ENCODE measurements at places on chromosomes 16 and 17.

GRCh38 chr17:46162866-46163265 lies 30.4 kb downstream of the KANSL1 start:
- DNase-seq = no peak

GRCh38 chr17:80247561-80247960 lies 13.1 kb upstream of the RNF213 start:
- no peak for DNase-seq

GRCh38 chr16:23058576-23058975 lies 90.7 kb downstream of the USP31 start:
- DNase-seq = no peak

GRCh38 chr16:48049847-48050246 lies 105.9 kb downstream of the ABCC12 start:
- no peak for DNase-seq

- peak; percentile 50 for DNase-seq
These were observed 11.3 kb downstream of the TAF1C start for GRCh38 chr16:84175350-84176081.

DNA sequence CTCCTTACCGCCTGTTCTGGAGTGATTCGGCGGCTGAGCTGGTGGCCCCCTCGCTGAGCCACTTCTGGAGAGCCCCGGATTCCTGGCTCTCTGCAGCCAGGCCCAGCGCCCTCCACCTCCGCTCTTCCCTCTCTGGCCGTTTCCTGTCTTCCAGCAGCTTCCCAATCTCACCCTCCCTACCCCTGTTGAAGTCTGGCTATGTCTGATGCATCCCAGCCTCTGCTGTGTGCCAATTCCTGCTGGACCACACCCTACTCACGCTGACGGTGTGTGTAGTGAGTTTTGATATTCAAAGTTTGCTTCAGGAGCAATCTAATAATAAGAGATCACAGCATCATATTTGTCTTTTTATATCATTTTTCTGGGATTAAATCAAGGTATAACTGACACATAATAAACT lies 9.4 kb downstream of the CD300LD start:
- DNase-seq = no peak

- no peak for DNase-seq
These were observed 22.6 kb upstream of the ITGA3 start for GRCh38 chr17:50033316-50033715.

DNA sequence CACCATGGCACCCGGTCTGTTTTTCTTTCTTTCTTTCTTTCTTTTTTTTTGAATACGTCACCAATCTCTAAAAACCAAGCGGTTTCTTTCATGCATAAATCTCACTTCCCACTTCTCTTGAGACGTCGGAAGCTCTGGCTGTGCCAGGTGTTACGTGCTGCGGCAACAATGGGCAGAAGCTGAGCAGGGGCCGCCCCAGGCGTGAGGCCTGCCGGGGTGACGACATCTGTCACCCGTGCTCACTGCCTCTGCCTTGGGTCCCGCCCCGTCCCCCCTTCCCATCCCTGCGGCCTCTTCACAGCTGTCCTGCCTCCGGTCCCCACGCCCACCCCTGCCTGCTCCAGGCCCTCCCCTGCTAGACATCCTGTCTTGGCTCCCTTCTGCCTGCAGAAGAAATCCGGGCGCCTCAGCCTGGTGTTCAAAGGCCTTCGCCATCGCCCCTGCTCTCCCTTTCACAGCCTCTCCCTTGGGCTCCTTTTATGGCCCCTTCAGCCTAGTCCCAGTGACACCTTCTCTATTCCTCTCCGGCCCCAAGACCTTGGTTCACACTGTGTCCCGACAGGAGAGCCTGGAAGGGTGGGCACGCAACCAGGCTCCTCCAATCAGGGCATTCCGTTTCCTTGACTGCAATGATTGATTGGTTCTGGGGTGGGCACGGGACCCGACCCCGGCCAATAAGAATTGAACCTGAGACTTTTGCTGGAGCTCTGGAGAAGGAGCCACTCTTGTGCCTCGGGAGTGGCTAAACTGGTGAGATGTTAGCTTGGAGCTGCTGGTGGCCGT lies 4.8 kb downstream of the P2RX1 start:
- peak; percentile 29 for DNase-seq

- no peak for DNase-seq
These were observed 151.2 kb upstream of the TBX2 start for GRCh38 chr17:61248399-61248798.

- no peak for DNase-seq
These were observed 11.0 kb upstream of the RBFOX1 start for GRCh38 chr16:7321661-7322060.

DNA sequence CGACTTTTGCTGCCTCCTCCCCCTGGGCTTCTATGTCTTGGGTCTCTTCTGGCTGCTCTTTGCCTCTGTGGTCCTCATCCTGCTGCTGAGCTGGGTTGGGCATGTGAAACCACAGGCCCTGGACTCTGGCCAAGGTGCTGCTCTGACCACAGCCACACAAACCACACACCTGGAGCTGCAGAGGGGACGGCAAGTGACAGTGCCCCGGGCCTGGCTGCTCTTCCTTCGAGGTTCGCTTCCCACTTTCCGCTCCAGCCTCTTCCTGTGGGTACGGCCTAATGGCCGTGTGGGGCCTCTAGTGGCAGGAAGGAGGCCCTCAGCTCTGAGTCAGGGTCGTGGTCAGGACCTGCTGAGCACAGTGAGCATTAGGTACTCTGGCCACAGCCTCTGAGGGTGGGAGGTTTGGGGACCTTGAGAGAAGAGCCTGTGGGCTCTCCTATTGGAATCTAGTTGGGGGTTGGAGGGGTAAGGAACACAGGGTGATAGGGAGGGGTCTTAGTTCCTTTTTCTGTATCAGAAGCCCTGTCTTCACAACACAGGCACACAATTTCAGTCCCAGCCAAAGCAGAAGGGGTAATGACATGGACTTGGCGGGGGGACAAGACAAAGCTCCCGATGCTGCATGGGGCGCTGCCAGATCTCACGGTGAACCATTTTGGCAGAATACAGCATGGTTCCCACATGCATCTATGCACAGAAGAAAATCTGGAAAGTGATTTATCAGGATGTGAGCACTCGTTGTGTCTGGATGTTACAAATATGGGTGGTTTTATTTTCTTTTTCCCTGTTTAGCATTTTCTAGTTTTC lies 2.3 kb downstream of the GP1BA start:
- no peak for DNase-seq

- no peak for DNase-seq
These were observed 18.5 kb downstream of the GTF3C1 start for GRCh38 chr16:27531186-27531585.

DNA sequence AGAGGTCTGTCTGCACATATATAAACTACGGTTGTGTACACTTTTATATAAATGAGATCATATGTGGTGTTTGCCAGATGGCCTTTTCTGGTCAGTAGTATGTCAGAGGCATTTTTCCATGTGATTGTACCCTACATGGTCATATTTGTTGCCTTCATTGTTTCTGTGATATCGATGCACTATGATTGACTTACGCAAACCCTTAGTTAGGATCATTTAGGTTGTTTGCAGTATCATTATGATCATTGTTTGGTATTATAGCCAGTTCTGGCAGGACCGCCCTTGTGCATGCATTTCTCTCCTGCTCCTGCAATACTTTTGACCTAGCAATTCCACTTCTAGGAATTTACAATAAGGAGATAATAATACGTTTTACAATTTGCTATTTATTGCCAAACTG lies 169.1 kb downstream of the MSI2 start:
- no peak for DNase-seq

DNA sequence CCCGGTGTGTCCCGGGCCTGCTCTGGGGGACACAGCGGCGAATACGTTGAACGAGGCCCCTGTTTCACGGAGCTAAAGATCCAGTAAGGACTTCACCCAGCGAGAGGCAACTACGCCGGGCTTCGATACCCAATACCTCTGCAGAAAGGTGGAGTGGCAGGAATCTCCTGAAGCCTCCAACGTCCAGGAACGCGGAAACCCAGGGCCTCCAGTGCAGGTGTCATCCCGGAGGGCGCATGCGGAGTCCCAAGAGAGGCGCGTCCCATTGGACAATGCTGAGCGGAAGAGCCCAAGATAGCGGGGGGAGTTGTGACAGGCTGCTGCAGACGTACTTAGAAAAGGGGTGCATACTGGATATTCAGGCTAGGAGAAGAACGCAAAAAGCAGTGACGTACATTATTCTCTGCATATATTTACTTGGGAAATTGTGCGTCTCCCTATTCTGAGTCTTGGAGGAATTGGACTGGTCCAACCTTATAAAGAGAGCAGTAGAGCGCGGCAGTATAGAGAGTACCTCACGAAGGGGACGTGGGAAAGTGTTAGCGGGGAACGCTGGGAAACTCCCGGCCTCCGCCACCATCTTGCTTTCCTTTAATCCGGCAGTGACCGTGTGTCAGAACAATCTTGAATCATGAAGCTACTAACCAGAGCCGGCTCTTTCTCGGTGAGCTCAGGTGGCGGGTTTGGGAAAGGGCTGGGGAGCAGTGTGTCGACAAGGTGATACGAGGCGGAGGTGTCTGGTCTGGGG lies at the start of gene UQCRC2:
TSS of gene UQCRC2 (plus strand) at position 569 of the 748 bp plus-strand sequence. CDS start at position 632, 63 bp downstream.
- peak; percentile 80 for DNase-seq

DNA sequence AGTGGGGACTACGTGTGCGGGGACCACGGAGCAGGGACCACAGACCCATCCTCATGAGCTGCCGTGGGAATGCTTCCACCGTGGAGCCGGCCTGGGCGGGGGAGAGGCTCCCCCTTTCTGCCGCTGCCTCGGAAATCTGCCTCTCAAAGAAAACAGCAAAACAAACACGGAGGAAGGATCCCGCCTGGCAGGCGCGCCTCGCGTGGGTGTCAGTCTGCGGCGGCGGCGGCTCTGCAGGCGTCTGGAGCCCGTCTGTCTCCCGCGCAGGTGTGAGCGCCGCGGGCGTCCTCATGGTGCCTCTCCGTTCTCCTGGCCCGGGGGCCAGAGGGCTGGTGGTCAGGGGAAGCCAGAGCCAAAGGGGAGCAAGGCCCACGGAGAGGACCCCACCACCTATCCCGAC lies 27.5 kb downstream of the GSE1 start:
- DNase-seq = no peak

DNA sequence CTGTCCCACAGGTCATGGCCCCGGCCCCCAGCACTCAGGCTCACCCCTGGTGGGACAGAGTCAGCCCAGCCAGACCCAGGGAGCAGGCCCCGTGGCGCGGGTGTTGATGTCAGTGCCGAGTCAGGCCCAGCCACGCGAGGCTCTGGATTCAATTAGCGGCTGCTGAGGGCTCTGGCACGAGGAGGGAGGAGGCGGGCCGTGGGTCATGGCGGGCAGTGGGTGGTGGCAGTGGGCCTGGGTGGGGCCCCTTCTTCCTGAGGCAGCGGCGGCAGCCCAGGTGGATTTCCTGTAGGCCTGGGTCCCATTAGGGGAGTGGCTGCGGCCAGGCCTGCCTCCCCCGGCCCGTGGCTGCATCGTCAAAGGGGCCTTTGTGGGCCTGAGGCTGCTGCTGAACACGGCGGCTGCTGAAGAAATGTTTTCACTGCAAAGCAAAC lies 12.9 kb downstream of the VASN start:
- DNase-seq = no peak

GRCh38 chr16:57341441-57342303 lies 16.9 kb upstream of the CCL22 start:
- DNase-seq = no peak

GRCh38 chr16:86542756-86543750 lies 12.0 kb downstream of the MTHFSD start:
- DNase-seq = no peak

GRCh38 chr17:66430846-66431795 lies 128.7 kb downstream of the PRKCA start:
- no peak for DNase-seq

- DNase-seq = no peak
These were observed 13.4 kb downstream of the CHTF8 start for GRCh38 chr16:69118994-69119393.

- DNase-seq = peak; percentile 15
These were observed 44.9 kb upstream of the DNAJA2 start for GRCh38 chr16:47018223-47018891.

GRCh38 chr16:48555597-48556242 lies 54.3 kb downstream of the N4BP1 start:
- DNase-seq = no peak

- DNase-seq = no peak
These were observed 3.0 kb upstream of the CBX4 start for GRCh38 chr17:79842136-79842655.

DNA sequence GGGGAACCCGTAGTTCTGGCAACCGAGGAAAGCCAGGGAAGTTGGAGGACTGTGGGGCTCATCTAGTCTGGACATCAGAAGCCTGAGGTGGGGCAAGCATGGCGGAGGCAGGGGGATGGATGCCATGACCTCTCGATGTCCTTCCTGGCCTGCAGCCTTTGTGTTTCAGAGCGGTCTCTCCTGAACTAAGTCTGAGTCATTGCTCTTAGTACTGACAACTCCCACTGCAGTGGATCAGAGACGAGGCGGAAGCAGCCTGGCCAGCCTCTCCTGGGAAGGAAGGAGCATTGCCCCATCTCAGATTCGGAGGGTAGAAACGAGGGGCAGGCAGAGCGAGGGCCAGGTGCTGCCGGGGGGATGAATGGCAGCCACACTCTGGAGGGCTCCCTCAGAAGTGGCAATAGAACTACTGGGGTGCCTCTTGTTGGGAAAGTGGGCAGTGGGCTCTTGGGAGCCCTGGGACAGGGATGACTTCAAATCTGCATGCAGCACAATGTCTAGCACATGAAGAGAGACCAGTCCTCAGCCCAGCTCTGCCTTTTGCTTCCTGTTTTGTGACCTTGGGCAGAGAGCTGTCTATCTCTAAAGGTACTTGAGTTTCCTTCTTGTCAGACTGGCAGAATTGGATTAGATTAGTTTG lies 3.6 kb upstream of the STAC2 start:
- DNase-seq = no peak

DNA sequence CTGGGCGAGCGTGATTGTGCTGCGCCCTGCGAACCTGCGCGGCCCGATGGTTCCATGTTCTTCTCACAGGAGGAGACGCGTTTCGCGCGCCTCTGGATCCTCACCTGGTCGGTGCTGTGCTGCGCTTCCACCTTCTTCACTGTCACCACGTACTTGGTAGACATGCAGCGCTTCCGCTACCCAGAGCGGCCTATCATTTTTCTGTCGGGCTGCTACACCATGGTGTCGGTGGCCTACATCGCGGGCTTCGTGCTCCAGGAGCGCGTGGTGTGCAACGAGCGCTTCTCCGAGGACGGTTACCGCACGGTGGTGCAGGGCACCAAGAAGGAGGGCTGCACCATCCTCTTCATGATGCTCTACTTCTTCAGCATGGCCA lies 1.0 kb downstream of the FZD2 start:
- DNase-seq = no peak

DNA sequence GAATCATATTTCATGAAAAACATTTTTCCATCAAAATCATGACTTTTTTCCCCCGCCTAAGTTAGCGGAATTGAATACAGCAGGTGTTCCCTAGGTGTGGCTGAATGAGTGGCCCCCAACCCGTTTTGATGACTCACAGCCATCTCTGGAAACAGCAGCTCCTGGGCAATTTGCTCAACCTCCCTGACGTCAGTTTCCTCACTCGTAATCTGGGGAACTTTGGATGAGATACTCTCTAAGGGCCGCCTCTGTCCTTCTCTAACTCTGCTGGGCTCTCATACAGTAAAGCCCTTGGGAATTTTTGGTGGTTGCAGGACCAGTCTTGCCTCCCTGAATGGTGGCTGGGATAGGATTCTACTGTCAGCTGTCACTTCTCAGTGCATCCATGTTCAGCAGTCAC lies 11.6 kb upstream of the NTN1 start:
- no peak for DNase-seq

GRCh38 chr17:66661411-66662256 lies 173.3 kb upstream of the CACNG5 start:
- no peak for DNase-seq

- no peak for DNase-seq
These were observed 65.7 kb downstream of the CENPV start for GRCh38 chr17:16287563-16288027.
